ENCODE measurements at places on chromosomes 6 and 20. TPM values are rescaled to one million over a fixed set of nuclear protein-coding genes. Genes with fewer than 3 reads are reported as not detected.

Gene CCM2L
- 4.8 TPM for total RNA-seq

Gene RAB32
- total RNA-seq: 18.5 TPM

Gene ADGRF5
- 28.0 TPM for total RNA-seq

Gene DEF6
- total RNA-seq: 7.1 TPM

Gene ZNF311
- 2.9 TPM for total RNA-seq

Gene TMEM239
- not detected for total RNA-seq

Gene LY6G6F
- not detected for total RNA-seq

Gene EPPIN
- not detected for total RNA-seq

Gene SPATS1
- not detected for total RNA-seq
